Karpas-422 (cell line): ENCODE measurements at places on chromosomes 4 and X. TPM values are rescaled to one million over a fixed set of nuclear protein-coding genes. Genes with fewer than 3 reads are reported as not detected.

- DNase-seq = no peak
- no peaks in the 10 kb centered on the region for H3K27me3 ChIP-seq
- no peak overlapping the region for H3K4me3 ChIP-seq
- no peaks in the 10 kb centered on the region for H3K4me1 ChIP-seq
Measured at GRCh38 chrX:71917621-71918343, 7.1 kb downstream of the NHSL2 start.

- no peaks in the 10 kb centered on the region for H3K27me3 ChIP-seq
- no peak overlapping the region for H3K4me3 ChIP-seq
- no peaks in the 10 kb centered on the region; the same call in 1 of the 2 replicates for H3K4me1 ChIP-seq
- H3K36me3 ChIP-seq = no peaks in the 10 kb centered on the region
- no peak for DNase-seq
Measured at GRCh38 chrX:44306356-44306755, 37.1 kb downstream of the EFHC2 start.

- peak; percentile 57 for DNase-seq
- no peaks in the 10 kb centered on the region; the same call in 1 of the 2 replicates for H3K27me3 ChIP-seq
- no peaks in the 10 kb centered on the region for H3K4me1 ChIP-seq
- H3K36me3 ChIP-seq = no peaks in the 10 kb centered on the region
- no peak overlapping the region for H3K27ac ChIP-seq
Measured at GRCh38 chr4:46274717-46275116, 115.2 kb downstream of the GABRA2 start.

DNA sequence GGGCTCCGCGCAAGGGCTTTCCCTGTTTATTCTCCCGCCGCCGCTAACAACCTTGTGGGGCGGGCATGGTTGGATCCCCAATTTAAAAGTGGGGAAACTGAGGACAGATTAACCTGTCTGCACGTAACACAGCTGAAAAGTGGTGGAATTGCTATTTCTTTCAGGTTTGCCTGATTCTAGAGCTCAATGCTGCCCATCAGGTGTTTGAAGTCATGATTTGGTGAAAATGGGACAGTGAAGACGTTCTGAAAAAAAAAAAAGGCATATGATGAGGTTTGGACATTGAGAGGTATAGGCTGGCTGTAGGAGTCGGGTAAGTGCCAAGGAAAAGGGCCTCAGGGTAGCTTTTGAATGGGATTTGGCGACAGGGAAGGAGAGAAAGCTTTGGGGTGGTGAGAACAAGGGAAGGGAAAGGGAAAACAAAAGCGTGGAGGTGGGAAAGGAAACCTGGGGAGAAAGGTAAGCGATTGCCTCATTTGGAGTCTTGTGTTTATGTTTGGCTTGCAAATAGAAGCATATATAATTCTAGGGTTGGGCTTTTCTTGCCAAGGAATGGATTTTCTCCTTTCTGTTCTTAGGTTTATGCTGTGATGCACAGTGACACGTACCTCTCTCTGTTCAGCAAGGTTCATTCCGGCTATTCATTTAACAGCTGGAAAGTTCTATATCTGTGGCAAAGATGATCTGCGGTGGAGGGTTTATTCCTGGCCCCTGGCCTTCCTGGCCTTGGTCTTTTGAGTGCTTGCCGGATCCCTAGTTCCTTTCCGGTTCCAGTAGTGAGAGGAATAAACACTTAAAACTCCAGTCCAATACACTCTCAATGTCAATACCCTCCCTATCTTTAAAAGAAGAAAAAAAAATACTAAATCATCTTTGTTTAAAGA, 2.4 kb upstream of the STIM2 start:
- H3K27me3 ChIP-seq = no peaks in the 10 kb centered on the region
- peak overlapping the region; percentile 95 for H3K27ac ChIP-seq
- peak; percentile 67 for DNase-seq
- peaks cover 41% of the 10 kb centered on the region for H3K4me1 ChIP-seq

- no peak overlapping the region for H3K27ac ChIP-seq
- H3K4me3 ChIP-seq = no peak overlapping the region
- no peaks in the 10 kb centered on the region for H3K36me3 ChIP-seq
- H3K27me3 ChIP-seq = no peaks in the 10 kb centered on the region
- DNase-seq = no peak
Measured at GRCh38 chrX:46169808-46170207, 375.4 kb downstream of the ZNF674 start.

DNA sequence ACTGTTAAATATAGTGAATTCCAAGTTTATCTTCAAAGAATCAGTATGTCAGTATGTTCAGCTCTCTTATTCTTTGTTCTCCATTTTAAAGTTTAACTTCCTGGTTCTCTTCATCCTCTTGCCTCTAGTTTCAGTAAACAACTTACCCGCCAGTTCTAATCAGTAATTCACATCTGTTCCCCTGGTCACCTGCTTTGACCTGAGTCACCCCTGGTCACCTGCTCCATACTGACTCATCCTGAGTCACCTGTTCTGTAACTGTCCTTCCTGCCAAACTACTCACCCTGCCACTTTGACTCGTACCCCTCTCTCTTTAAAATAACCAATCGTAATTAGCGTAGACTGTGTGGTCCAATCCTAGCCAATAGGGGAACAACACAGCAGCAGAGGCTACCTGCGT, 992.7 kb upstream of the HS3ST1 start:
- H3K27me3 ChIP-seq = no peaks in the 10 kb centered on the region
- no peak overlapping the region for H3K27ac ChIP-seq
- no peak for DNase-seq
- H3K4me3 ChIP-seq = no peak overlapping the region
- no peaks in the 10 kb centered on the region for H3K4me1 ChIP-seq
- no peaks in the 10 kb centered on the region for H3K36me3 ChIP-seq

GRCh38 chr4:48752246-48752645, 27.8 kb downstream of the FRYL start:
- H3K4me3 ChIP-seq = no peak overlapping the region
- 0 out of 2 replicates have a peak, but pooled peaks cover 2% of the 10 kb centered on the region for H3K4me1 ChIP-seq
- no peak overlapping the region for H3K27ac ChIP-seq
- no peaks in the 10 kb centered on the region for H3K27me3 ChIP-seq

GRCh38 chr4:2768124-2768523, 12.0 kb upstream of the TNIP2 start:
- DNase-seq = no peak
- no peak overlapping the region for H3K4me3 ChIP-seq
- no peak overlapping the region for H3K27ac ChIP-seq
- no peaks in the 10 kb centered on the region for H3K36me3 ChIP-seq
- H3K27me3 ChIP-seq = no peaks in the 10 kb centered on the region
- H3K4me1 ChIP-seq = peaks cover 13% of the 10 kb centered on the region

DNA sequence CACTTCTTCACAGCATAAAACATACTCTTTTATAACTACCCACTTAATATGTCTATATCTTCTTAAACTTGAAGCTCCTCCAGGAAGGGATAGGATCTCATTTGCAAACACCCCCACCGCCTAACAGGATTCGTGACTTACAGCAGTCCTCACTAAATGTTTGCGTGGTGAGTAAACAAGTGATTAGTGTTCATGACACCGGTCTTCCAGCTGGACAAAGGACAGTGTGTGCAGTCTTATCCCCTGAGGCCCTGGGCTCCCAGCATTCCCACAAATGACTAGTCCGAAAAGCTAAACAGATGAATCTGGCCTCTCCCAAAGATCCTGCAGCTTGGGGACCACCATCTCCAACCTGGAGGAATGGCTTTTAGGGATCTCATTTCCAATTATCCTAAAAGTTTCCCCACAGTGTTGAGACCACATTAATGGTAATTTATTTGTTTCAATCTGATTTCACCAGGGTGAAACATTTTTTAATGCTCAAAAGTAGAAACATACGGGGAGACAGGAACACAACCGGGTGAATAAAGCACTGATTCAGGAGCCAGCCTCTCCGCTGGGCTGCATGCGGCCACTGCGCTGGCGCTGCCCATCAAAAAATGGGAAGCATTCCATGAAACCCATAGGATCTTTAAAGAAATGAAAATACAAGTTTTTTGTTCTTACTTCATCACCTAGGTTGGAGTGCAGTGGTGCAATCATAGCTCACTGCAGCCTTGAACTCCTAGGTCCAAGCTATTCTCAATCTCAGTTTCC, 69.2 kb downstream of the HADH start:
- H3K36me3 ChIP-seq = no peaks in the 10 kb centered on the region
- no peaks in the 10 kb centered on the region for H3K27me3 ChIP-seq
- no peak overlapping the region for H3K4me3 ChIP-seq
- H3K27ac ChIP-seq = no peak overlapping the region
- no peak for DNase-seq

DNA sequence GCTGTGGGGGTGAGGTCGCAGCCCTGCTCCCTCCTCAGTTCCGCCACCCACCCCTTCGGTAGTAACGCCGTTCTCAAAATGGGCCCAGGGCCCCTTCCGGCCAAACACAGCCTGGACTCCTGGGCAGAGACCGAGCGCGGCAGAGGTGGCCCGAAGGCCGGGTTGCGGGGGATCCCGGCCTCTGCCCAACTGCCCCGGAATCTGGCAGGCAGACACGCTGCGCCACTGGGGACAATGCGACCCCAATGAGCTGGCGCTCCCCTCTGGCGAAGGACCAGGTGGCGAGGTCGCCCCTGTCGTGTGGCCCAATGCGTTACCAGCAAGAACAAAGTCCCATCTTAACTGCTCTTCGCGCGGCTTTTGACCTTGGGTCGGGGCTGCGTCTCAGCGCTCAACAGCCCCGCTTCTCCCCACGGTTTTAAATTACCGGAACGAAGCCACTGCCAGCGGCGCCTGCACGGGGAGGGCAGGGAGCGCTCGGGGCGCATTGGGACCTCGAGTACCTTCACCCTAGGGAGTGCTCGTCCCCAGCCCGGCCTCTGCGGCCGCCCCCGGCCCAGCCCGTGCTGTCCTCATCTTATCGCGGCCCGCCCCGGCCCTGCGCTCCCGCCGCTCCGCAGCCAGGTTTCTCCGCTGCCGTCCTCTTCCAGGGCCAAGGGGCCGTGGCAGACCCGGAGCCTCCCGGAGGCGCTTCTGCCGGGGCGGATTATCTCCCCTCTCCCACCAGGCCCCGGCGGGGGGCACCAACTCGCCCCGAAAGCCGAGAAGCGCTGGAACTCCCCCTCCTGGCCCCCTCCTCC, 22.2 kb upstream of the HMX1 start:
- H3K27me3 ChIP-seq = no peaks in the 10 kb centered on the region
- DNase-seq = no peak
- no peak overlapping the region for H3K4me3 ChIP-seq
- no peak overlapping the region for H3K27ac ChIP-seq
- no peaks in the 10 kb centered on the region for H3K36me3 ChIP-seq

The UPF3B gene
- total RNA-seq = 7.8 and 8.9 TPM in 2 replicates

The PAGE2 gene
- not detected in 2 replicates for total RNA-seq

The ARAP2 gene
- 3.6 and 4.7 TPM in 2 replicates for total RNA-seq

The MAML3 gene
- total RNA-seq = 20.0 and 20.8 TPM in 2 replicates

The APELA gene
- not detected in 2 replicates for total RNA-seq

The PWWP3B gene
- total RNA-seq = not detected in 2 replicates
